ENCODE measurements at places on chromosomes 3 and 15.

GRCh38 chr3:133835418-133835743, 29.8 kb downstream of the SRPRB start:
- DNase-seq, result no peak

DNA sequence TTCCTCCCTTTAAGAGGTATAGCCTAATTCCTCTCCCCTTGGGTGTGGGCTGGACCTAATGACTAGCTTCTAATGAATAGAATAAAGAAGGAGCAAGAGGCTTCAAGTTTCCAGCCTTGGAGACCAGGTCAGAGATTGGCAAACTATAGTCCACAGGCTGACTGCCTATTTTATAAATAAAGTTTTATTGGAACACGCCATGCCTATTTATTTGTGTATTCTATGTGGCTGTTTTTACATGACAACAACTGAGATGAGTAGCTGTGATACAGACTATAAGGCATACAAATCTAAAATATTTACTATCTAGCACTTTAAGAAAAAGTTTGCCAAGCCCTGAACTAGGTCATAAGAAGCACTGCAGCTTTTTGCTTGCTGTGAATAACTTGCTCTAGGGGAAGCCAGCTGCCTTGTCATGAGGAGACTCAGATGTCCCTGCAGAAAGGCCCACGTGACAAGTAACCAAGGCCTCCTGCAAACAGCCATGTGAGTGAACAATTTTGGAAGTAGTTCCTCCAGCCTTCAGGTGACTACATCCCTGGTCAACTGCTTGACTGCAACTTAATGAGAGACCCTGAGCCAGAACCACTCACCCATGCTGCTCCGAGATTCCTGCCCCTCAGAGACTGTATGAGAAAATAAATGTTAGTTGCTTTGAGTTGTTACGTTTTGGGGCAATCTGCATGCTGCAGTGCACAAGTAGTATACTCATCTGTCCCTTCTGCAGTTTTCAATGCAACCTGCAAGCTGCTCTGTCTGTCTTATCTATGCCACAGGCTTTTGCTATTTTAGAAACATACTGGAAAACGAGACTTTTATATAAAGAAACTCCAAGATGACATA, 21.1 kb upstream of the MAP3K13 start:
- no peak for DNase-seq

- DNase-seq, result no peak
Measured at GRCh38 chr15:58779554-58779953, 8.5 kb downstream of the MINDY2 start.

DNA sequence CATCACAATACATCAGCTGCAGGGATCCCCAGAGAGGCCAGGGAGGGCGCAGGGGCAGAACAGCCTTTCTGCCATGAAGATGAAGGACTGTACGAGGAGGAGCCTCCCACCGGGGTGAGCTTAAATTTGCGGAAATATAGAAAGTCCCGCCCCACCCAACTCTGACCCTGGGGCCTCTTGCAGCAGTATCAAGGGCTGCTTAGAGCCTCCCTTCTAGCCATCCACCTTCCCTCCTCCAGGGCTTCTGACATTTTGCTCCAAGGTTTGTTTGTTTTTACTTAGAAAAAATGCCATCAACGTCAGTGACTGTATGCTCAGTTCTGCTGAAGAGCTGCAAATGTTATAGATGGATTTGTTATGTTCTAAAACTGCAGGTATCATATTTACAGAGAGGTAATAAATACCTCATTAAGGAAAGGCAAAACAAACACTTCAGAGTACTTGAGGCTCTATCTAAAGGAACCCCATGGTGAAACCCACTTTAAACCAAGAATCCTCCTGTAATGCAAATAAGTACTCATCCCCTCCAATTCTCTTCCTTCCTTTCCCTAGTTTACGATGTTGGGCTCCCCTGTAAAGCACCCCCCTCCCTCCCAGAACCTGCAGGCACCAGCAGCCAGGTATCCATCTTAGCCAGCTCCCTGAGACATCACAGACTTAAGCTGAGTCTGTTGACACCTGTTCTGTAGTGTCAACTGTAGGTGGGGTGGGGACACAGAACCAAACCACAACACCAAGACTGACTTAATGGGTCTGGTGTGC, 30.5 kb downstream of the RFTN1 start:
- DNase-seq, result no peak

DNA sequence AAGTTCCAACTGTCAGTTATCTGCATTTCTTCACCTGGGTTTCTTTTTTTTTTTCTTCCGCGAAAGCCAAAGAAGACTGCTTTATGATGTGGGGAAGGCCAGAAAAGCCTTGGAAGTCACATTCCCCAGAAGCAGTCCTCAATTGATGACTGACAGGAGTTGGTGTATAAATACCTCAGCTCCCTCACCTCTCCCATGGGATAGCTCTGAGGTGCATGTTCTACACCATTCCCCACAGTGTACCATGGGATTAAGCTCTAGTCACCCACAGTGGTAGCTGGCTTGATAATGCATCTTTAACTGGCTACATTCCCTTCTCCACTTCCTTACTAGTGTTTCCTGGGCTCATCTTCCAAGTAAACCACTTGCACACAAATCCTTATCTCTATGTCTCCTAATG, 30.5 kb downstream of the DPH3 start:
- DNase-seq, result no peak

- no peak for DNase-seq
Measured at GRCh38 chr3:172568701-172569100, 45.5 kb upstream of the TNFSF10 start.

DNA sequence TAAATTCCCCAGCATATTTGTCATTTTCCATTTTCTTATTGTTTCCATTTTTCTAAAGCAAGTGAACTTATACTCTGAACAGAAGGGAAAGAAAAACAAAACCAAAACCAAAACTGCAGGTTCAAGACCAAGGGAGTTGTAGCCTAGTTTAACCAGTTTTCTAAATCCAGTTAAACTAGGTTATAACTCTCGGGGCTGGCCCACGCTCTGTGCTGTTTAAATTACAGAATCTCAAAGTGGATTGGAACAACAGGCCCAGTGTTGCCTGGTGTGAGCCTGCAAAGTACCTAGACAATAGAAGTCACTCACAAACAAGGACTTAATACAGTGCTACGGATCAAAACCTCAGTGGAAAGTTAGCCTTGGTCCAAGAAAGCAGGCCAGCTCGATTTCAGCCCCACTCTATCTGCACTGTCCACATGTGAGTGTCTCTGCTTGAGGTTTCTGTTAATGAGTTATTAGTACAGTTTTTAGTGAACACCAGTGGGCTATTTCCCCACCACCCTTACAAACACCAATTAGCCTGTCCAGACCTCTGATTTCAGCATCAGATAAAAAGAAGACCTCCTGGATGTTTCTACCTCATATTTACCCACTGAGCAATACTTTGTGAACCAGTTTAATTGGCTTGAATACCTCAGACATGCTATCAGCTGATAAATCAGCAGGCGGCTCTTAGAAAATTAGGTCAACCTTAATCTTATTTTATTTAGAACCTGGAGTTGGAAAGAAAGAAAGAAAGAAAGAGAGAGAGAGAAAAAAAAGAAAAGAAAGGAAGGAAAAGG, 93.8 kb upstream of the PDZRN3 start:
- no peak for DNase-seq

GRCh38 chr3:179164857-179165256, 16.7 kb downstream of the PIK3CA start:
- no peak for DNase-seq

GRCh38 chr3:146577662-146578061, 27.5 kb downstream of the PLSCR5 start:
- DNase-seq, result peak; percentile 34

DNA sequence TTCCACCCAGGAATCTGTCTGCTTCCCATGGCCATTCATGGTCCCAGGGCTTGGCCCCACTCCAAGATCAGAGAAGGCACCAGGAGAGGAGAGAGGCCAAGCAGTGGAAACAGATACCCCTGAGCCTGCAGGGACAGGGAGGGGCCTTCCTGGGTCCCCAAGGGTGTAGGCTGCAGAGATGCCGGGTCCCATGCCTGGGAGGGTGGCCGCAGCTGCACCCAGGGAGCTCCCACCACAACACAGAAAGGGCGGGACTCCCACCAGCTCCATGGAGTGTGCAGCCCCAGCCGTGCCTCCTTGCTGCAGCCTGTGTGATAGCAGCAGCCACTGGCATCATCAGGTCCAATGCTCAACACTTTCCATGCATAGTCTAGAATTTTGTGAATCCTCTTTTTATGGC, 331.5 kb downstream of the UACA start:
- no peak for DNase-seq

GRCh38 chr3:128508852-128509251, 15.9 kb upstream of the GATA2 start:
- no peak for DNase-seq

DNA sequence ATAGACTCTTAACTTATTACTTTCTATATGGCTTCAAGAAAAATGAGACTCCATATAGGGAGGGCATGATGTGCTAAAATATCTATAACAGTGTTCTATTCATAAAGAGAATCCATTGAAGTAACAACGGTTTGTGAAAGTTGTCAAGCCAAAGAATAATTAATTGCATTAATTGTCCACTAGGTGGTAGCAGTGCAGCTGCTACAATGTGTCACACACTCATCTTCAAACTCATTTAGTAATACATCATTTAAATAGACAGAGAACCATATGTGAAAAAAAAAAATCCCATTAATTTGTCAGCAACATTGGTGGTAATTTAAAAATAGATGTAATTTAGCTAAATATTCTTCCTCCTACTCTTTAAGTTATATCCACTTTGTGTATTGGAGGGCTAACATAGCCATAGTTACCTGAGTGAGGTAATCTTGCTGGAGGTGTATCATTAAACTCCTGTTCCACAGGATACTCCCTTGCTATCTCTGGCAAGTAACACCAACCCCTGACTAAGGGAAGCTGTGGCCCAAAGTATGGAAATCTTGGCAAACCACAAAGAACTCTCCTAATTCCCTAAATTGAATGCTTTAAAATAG, 3.7 kb upstream of the CPA3 start:
- peak; percentile 53 for DNase-seq

GRCh38 chr3:126050050-126050392, 33.9 kb downstream of the SLC41A3 start:
- DNase-seq, result no peak

- no peak for DNase-seq
Measured at GRCh38 chr3:10440684-10441083, 64.7 kb downstream of the ATP2B2 start.

DNA sequence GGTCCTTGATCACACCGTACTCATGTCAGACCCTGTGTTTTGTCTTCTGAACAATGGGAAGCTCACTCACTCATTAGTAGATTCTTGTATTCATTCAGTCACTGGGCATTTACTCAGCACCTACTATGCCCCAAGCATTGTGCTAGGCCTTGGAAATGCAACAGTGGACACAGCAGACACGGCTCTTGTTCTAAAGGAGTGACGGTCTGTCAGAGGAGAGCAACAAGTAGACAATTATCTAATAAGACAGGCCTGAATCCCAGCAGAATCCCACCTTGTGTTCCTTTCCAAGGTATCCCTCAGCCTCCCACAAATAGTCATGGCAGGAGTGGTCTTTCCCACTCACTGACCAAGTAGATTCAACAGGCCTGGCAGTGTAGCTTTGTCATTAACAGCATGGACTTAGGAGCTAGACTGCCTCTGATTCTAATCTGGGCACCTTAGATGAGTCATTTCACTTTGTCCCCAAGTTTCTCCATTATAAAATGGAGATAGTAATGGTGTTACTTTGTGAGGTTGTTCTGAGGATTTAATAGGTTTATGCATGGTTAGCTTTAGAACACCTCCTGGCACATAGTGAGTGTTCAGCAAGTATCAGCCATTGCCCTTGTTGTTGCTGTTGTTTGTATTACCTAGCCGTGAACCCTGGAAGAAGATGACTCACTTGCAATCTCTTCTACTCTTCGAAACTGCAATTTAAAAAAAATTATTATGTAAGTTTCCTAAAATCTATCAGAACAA, 69.1 kb downstream of the SSUH2 start:
- DNase-seq, result no peak

DNA sequence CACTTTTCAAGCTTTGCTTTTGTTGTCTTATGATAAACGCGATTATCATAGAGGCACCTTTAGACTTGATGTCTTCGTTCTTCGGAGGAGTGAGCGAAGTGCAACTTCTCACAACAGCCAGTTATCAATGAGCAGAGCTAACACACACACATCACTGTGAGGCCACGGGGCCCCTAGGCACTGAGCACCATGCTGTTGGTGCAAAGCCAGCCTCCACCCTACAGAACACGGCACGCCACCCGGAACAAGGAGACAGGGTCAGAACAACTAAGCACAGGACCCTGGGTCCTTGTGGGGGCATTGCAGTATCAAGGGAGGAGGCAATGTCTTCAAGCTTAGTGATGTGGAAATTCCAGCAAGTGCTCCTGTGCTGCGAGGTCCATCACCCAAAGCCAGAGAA, 244.5 kb downstream of the OCA2 start:
- no peak for DNase-seq

GRCh38 chr3:30477149-30477921, 129.1 kb upstream of the TGFBR2 start:
- no peak for DNase-seq

GRCh38 chr15:68154923-68155559, 50.1 kb downstream of the CALML4 start:
- DNase-seq, result peak; percentile 36

DNA sequence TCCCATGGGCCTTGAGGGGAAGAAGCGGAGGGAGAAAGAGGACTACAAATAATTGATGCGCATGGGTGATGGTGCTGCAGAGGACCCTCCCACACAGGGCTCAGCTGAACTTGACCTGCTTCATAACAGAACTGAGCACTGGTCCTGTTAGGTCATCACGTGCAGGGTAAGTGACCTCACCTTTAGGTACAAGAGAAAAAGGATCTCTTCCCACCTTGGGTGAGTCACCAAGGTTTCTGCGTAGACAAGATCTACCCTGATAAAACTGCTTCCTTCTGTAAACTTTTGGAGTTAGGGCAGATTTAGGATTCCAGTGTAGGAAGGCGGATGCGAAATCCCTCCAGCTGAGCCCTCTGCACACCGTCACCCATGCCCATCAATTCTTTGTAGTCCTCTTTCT, 67.1 kb downstream of the FEM1B start:
- DNase-seq, result no peak

GRCh38 chr15:66071160-66071920, 182.2 kb downstream of the MEGF11 start:
- DNase-seq, result no peak

GRCh38 chr15:73325191-73325861, 43.4 kb downstream of the HCN4 start:
- DNase-seq, result peak; percentile 25

- DNase-seq, result peak; percentile 60
Measured at GRCh38 chr3:38655708-38656300, 6.3 kb upstream of the SCN5A start.

DNA sequence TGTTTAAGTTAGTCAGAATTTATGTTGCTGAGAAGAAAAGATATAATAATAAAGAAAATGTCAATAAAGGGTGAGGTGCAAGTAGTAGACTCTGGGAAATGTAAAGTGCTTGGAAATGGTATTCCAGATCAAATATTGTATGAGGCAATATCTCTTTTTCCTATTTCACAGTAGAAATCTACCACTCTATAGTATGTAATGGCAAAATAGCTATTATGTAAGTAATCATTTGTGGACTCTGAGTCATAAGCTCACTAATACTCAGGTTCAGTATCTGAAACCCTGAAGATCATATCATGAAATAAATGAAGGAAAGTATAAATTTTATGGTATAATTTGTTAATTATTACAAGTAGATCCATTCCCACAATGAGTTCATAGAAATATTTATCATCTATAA, 322.1 kb downstream of the PYDC2 start:
- no peak for DNase-seq

GRCh38 chr15:70643106-70643782, 120.1 kb downstream of the UACA start:
- no peak for DNase-seq

All from HT1080 (cell line).